ELF-1 (cell line): ENCODE measurements at places on chromosomes 1 and 21.

GRCh38 chr1:3368711-3369445 lies 85.6 kb upstream of the ARHGEF16 start:
- no peak for DNase-seq

DNA sequence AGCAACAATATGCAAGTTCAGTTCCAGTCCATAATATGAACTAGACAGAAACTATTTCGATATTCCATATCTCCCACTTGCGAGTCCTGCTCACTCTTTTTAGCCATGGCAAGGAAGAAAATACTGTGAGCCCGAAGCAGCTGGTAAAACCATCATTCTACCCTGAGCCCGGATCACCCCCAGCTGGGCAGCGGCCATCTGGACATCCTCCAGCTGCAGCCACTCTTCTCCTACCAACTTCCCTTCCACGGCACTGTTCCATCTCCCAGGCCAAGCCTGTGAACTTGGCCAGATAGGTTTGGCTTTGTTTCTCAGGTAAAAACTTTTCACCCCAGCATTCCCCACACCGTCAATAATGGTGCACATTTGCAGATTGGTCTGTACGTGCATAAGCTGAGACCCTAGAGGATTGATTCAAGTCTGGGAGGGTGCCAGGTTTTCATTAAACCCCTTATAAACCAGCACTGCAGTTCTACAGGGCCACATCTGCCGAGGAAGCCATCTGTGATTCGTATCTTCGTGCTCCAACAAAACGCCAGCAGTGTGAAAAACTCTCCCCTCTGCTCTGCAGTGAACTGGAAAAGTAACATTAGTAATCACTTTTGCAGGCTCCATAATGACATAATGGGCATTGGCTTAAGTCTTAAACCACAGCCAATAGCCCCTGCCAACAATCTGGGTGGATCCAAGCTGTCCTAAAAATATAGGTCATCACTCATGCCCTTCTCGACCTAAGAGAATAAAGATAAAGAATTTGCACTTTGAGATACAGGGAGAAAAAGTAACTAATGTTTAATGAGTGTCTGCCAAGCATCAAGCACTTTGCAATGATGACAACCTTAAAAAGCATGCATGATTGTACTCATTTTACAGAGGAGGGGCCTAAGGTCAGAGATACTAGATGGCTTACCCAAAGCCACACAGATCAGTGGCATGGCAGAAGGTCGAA lies 205.1 kb downstream of the PLPP3 start:
- DNase-seq, result no peak

GRCh38 chr1:200877839-200878551 lies 5.2 kb downstream of the GPR25 start:
- no peak for DNase-seq

- DNase-seq, result no peak
These were observed 154.2 kb downstream of the CNIH3 start for GRCh38 chr1:224770336-224770693.

GRCh38 chr21:44013380-44014088 lies 1.4 kb downstream of the TRAPPC10 start:
- no peak for DNase-seq

DNA sequence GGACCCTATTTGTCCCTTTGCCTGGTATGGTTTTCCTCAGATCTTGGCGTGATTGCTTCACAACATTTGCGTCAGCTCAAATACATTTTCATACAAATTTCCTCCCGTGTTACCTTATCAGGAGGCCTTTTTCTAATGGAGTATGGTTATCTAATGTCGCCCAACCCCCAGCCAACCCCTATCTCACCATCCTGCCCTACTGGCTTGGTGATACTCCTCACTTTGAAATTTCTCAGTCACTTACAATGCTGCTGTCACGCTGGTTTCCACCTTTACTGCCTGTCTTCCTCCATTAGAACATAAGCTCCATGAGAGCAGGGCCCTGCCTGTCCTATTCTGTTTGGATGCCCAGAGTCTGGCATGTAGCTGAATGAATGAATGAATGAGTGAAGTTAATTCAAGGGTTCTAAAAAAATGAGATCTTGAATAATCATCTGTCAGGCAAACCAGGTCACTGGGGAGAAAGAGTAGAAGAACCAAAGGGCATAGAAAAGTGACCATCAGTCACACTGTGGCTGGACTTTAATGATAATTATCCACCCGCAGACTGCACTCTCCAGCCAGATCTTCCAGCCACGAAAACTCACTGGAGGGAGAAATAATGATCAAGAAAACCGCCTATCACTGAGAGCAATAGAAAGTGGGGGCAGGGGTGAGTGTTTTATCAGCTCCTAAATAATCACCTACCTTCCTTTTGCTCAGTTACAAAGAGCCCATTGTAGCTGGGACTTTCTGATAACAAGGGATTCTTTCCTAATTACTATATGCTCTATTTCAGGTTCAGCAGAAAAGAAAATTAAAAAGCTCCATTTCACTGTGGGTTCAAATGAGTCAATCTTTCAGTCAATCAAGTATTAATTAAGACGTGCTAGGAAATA lies 21.3 kb downstream of the KIAA0040 start:
- no peak for DNase-seq

DNA sequence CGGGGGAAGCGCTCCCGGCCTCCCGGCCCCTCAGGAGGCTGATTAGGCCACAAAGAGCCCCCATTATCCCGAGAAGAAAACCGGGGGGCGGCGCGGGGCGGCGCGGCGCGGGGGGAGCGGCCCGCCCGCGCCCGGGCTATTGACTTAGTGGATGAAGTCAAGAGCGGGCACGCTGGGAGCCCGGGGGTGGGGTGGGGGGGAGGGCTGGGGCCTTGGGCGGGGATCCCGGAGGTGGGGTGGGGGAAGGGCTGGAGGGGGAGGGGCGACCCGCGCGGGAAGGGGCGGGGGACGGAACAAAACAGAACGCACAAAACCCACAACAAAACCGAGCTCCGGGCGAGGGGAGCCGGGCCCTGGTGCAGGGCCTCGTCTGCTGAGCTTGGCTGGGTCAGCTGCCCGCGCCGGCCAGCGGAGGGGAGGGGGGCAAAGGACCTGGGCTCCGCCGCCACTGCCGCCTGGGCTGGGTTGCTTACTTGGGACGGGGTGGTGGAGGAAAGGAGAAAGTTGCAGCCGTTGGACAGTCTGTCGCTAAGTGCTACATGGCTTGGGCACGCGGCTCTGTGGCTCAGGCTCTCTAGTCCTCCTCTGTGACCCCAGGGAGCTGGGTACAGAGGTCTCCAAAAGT lies 16.3 kb downstream of the PAX7 start:
- peak; percentile 76 for DNase-seq

- peak; percentile 63 for DNase-seq
These were observed 328 bp downstream of the MYCL start for GRCh38 chr1:39901464-39901713.

DNA sequence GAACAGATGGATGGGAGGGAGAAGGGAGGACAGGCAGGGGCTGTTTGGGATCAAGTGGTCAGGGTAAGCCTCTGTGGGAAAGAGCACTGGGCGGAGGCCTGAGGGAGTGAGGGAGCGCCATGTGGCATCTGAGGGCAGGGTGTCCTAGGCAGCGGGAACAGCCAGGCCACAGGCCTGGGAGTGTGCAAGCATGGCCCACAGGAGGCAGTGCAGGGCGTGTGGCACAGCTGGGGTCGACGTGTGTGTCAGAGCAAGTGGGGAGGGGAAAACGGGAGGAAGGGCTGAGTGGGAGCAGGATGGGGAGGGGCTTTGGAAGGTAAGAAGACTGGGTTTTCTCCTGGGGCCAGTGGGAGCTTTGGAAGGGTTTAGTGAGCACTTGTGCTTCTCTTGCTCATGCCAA lies 143.4 kb downstream of the SYF2 start:
- DNase-seq, result no peak

GRCh38 chr21:14737922-14738321 lies 191.8 kb upstream of the SAMSN1 start:
- no peak for DNase-seq

GRCh38 chr1:207787776-207788175 lies 35.9 kb downstream of the CD46 start:
- no peak for DNase-seq

DNA sequence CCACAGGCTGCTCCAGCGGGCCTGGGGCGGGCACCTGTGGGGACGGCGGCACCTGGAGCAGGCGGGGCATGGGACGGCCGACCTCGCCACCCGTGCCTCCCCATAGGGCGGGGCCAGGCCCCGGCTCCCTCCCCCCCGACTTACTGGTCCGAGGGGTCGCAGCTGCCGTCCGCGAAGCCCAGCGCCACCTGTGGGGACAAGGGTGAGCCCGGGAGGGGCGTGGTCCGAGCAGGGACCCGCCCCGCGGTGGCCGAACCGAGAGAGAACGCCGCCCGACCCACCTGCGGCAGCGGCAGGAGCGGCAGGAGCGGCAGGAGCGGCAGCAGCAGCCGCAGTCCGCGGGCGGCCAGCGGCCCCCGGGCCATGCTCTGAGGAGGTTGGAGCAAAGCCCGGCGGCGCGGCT lies at the start of gene TMEM52:
Gene TMEM52 (minus strand): TSS at position 379 of the 403 bp plus-strand sequence. CDS start 14 bp downstream, at position 365.
- DNase-seq, result no peak
